ENCODE measurements at places on chromosomes 2 and 18.

- no peak for DNase-seq
These were observed 7.2 kb downstream of the SMAD4 start for GRCh38 chr18:51037230-51037629.

DNA sequence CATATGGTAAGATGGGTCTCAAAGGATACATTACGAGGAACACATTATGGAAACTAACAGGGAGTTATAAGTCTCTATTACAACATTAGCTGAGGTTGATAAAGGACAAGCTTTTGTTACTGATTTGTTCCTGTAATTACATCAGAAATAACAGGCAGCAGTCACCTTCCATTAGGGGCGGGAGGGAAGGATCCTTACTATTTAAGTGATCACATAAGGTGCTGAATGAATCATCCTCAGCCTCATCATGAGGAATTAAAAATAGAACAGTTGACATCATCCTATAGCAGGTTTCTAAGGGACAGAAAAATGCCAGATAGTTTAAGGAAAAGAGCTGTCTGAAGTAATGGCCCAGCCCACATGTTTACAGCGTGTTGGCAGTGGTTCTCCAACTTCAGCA, 86.9 kb upstream of the MGAT5 start:
- DNase-seq: no peak

GRCh38 chr2:45626387-45627221, 15.5 kb upstream of the SRBD1 start:
- no peak for DNase-seq

DNA sequence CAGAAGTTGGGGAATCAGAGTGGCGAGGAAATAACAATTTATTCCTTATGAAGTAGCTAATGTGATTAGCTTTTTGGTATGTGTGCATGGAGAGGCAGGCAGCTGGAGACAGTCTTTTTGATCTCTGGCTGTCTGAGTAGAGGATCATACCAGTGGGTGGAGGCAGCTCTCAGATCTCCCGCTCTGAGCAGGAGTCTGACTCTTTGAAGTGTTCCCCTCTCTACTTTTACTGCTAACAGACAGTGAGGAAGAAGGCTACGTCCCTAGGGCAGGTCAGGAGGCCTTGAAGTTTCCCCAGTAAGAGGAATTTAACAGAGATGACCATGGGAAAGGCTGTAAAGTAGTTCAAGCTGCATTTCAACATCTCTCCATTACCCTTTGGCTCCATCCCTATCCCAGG, 111.9 kb upstream of the REG3A start:
- DNase-seq: no peak

DNA sequence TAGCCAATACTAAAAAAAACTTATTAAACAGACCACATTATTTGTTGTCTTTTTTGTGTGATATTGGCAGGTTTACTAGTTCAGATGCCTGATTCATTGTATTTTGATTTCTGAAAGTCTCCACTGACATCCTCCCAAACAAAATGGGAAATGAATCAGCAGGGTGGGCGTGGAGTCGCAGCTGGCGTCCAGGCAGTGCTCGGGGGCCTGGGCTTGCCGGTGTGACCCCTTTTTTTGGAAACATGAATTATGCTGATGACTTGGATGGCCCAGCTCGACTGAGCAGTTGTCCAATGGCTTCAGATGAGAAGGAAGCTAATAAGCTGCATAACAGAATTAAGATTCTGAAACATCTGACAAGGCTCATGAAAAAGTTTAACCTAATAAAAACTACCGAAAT, 1.7 kb upstream of the KCNG2 start:
- no peak for DNase-seq

GRCh38 chr2:212882626-212883025, 268.8 kb downstream of the IKZF2 start:
- no peak for DNase-seq

DNA sequence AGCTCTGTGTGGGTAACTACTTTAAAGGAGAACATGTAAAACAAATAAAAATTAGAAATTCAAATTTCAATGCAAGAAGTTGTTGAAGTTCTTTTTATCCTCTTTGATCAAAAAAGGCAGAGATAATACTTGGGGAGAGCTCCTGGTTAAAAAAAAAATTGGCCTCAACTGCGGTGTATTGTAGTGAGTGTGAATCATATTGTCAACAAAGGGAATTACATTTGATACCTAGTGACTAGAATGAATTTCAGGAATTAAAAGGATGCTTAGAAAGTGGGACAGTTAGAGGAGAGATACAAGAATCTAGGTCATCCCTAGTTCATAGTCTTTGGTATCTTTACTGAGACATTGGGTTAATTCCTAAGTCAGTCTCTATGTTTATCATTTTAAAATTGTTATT, 473.0 kb downstream of the CCDC85A start:
- DNase-seq: peak; percentile 4

GRCh38 chr2:160075171-160075570, 12.8 kb upstream of the PLA2R1 start:
- DNase-seq: peak; percentile 86

- DNase-seq: peak; percentile 14
These were observed 5.6 kb upstream of the DNMT3A start for GRCh38 chr2:25347205-25347815.

DNA sequence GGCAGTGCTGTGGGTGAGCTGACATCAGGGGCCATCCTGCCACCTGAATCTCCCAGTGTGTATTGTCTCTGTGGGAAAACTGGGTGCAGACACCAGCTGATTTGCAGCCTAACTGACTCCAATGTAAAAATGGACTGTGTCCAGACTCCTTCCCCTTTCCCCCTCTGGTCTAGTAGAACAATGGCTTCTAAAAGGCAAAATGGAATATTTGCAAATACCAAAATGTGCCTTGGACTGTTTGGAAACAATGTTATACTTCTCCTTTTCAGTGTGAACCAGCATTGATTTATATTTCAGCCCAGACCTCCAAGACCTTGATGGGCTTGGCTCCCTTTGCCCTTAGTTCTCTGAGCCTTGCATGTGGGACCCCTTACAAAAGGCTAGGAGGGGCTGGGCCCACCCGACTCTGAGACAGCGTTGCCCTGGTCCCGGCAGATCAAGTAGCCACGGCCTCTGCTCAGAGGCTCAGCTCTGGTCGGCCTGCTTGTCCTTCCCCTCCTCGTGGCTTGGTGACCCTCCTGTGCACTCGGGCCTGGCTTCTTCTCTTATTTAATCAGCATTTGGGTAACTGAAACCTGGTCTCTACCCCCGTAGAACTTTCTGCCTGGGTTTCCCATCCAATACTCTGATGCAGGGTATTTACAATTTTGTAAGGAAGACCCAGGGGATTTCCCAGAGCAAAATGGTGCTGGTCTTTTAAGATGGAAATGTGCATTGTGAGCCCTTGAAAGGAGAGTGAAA, 18.0 kb upstream of the ACKR3 start:
- DNase-seq: no peak

DNA sequence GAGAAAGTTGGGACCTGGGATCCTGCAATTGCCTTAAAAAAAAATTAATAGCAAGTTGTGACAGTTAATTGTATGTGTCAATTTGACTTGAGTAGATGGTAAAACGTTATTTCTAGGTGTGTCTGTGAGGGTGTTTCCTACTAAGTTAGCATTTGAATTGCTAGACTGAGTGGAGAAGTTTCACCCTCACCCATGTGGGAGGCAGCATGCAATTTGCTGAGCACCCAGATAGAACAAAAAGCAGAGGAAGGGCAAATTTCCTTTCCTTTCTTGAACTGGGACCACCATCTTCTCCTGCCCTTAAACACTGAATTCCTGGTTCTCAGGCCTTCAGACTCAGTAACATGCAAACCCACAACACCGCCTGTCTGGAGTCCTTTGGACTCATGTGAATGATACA, 455.7 kb downstream of the GALR1 start:
- DNase-seq: no peak

DNA sequence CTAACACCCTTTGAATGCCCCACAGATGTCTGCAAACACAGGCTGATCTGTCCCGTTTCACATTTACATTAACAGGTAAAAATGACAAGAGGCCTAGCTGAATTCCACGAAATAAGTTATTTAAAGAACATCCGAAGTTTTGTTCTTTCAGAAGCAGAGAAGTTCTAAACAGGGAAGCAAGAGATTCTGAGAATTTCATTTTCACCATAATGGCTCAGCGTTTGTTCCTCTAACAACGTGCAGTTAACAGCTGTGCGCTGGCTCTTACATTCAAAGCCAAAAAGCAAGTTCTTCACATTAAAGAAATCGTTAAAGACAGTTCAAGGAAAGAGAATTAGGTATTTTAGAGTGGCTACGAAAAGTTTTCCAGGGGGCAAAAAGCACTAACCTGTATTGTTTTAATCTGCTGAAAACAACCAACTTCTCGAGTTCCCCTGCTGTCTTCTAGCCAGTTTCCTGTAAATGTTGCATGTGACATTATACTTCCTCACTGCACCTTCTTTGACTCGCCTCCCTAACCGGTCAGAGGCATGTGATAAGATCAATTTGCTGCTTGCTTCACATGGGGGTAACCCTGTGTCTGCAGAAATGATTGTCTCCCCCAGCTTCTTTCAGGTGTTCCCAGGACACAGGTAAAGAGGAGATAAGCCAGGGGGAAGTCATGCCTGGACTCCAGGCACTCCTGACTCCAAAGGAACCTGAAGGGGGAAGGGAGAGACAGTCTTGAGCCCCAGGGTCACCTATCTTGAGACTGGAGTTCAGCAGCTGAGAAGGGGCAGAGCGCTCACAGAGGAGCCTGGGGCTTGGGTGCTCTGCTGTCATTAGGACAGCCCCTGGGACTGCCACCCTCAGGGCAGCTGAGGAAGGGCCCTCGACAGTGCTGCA, 36.8 kb upstream of the WIPF1 start:
- no peak for DNase-seq

Measured in adipocyte (in vitro differentiated cells).